ENCODE measurements at places on chromosomes 13 and 19.

- DNase-seq: no peak
Observed at GRCh38 chr19:12667731-12668302, 1.2 kb downstream of the WDR83 start.

GRCh38 chr13:46683676-46684260 lies 113.2 kb downstream of the ESD start:
- DNase-seq: no peak

GRCh38 chr19:50328224-50328872 lies 829 bp downstream of the KCNC3 start:
- no peak for DNase-seq

DNA sequence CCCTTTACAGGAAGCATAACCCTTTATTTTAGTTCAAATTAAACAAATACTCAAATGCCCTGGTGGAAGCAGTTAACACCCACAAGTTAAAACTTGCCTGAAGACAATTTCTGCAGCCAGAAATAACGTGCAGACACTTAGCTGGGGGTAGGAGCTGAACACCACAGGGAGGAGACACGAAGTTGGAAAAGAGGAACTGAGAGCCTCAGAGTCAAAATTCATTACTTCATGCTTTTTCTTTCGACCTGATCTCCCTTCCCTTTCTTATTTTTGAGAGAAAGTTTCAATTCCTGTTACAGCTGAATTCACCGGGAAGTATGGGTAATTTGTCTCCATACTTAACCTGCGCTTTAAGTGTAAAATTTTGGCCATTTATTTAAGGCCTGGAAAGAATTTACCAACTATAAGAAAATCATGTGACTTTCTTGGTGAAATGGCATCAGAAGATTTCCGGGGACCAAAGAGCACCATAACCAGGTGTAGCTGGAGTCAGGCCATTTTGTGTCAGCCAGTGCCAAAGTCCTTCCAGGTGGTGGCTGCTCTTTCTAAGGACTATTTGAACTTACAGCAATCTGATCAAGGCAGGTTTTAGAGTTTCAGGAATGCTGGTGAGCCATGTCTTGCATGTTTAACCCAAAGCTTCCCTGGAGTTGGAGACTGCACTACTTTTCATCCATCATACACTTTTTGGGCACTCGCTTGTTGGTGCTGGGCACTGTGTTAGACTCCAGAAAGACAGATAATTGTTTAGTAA lies 46.5 kb upstream of the RCBTB2 start:
- DNase-seq: no peak

- peak; percentile 98 for DNase-seq
Observed at GRCh38 chr19:20661150-20661819, at the start of gene ZNF626. TSS of gene ZNF626 (minus strand) at chr19:20661571. CDS start at chr19:20661446, 125 bp downstream.

DNA sequence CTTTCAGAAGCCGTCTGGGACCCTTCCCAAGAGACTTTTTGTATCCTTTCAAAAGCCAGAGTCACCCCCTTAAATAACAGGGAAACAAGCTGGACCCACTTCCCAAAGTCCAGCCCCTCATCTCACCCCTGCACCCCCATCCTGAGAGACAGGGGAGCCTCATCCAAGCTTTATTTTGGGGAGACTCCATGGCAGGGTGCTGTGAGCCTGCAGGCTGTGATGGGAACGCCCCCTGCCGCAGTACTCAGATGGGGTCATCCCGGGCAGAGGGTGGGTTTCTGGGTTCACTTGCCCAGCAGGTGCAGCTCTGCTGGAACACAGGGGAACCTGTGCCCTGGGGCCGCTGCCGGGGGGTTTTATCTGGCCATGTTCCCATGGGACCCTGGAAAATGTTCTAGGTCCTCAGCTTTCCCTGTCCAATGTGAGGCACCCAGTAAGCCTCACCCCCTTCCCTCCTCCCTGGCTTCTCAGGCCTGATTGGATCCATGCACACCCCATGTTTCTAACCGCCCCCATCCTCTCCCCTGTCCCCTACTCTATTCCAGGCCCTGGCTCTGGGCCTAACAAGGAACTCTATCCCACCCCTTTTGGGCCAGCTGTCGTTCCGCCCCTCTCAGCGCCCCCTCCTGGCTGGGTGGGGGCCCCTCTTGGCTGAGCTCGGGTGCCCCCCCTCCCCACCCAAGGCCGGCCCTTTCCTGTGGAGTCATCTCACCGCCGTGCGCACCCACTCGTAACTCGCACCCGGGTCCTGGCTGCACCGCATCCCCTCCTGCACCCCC lies 1.0 kb downstream of the HIF3A start:
- no peak for DNase-seq

DNA sequence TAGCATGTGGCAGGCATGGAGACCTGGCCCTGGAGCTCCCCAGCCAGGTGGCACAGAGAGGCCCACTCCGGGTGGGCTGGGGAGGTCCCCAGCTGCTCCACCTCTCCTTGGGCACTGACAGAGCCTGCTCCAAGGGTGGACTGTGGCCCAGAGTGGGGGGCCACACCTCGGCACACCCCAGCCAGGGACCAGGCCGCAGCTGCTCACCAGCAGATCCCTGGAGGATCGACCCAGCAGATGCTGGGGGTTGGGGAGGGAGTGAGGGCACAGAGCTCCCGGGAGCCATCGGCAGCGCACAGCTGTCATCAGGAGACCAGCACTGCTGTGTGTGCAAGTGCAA lies 72.0 kb upstream of the KCTD15 start:
- DNase-seq: no peak

GRCh38 chr13:106029676-106030290 lies 505.7 kb downstream of the EFNB2 start:
- no peak for DNase-seq

DNA sequence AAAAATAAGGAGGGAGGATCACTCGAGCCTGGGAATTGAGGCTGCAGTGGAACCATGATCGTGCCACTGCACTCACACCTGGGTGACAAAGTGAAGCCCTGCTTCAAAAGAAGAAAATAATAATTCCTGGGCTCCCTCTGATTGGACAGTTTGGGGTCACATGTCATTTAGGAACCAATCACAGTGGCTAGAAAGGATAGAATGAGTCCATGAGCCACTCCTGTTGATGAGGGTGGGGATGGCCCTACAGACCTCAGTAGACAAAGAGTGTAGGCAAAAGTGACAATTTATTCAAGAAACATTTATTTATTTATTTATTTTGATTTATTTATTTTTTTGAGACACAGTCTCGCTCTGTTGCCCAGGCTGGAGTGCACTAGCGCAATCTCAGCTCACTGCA lies 26.8 kb upstream of the ADGRE5 start:
- no peak for DNase-seq

DNA sequence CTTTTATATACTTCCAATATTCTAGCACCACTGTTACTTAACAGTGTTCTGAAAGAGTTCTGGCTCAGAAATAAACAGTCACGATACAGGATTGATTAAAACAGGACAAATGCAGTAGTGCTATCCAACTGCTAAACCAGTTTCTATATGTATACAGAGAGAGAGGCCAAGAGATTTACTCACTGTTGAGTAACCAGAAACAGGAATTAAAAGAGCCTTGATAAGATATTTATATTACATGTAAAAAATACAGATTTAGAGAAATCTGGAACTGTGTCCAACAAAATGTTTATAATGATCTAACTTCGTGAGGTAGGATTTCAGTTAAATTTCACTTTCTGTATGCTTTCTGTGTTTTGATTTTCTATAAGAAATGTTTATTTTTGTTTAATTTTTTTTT lies 116.6 kb downstream of the CDK8 start:
- DNase-seq: no peak

DNA sequence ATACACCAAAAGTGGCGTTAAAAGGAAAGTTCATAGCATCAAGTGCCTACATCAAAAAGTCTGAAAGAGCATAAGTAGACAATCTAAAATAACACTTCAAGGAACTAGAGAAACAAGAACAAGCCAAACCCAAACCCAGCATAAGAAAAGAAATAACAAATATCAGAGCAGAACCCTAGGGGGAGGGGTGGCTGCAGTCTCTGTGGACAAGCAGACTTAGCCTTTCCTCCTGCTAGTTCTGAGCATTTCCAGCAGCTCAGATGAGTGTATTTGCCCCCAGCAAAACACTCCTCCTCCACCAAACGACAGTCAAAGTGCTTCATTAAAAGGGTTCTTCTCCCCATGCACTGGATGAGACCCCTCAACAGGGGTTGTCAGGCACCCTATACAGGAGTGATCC lies 7.1 kb upstream of the ZNF90 start:
- no peak for DNase-seq

DNA sequence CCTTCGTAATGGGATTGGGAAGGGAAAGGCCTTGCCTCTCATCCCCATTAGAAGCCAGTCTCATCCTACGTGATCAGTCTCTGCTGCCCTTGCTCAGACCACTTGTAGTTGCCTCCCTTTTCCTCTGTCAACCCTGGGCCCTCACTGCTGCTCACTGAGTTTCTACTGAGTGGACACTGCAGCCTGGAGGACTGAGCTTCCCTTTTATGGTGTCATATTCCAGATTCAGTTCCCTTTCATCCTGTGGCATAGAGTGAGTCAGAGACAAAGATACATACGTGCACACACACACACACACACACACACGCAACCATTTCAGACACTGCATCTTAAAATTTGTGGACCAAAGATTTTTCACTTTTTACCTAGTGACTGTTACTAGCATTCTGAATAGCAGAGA lies 56.6 kb downstream of the COG3 start:
- peak; percentile 51 for DNase-seq

DNA sequence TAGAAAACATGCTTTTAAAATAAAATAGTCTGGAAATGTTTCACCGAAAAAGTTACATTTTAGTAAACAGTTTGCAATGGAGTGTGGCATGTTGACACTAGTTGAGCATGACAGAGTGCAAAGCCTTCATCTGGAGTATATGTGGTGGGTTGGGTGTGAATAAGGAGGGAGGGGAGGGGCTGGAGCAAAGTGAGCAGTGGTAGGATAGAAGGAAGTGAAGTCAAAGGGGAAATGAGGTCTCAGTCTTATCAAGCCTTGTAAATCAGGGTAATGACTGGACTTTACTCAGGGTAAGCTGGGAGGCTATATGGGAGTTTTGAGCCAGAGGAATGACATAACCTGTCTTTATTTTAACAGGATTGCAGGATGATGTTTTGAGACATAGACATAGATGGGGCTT lies 222.8 kb downstream of the PCDH20 start:
- no peak for DNase-seq

DNA sequence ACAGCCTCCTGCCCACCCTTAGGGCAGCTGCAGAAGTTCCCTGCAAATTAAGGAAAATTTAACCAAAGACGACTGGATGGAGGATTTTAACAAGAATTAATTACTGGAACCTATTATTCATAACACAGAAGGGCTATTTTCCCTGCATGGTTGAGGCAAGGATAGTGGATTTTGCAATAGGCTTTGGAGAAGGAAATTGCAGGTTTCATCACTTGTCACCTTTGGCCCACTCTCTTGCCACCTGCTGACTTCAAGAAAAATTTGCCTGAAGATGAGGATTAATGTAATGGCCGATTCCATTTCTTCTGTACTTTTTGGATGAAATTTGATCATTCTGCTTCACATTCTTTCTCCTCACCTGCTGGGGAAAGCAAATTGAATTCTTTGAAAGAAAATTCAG lies 261.7 kb downstream of the FGF9 start:
- DNase-seq: no peak

- DNase-seq: no peak
Observed at GRCh38 chr19:16260160-16260811, 62.6 kb downstream of the AP1M1 start.

DNA sequence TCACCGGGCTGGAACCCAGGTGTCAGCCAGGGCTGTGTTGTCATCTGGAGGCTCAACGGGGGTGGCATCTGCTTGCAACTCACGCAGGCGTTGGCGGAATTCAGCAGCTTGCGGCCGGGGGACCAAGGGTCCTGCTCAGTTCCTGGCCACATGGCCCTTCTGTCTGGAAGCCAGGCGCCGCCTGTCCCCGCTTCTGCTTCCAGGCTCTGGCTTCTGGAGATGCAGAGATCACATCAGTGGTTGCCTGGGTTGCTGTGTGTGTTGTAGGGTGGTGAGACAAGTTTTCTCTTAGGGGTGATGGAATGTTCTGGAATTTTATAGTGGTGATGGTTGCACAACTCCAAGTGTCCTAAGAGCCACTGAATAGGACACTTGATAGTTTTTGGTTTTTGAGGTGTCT lies 5.0 kb downstream of the ADAT3 start:
- DNase-seq: peak; percentile 13

DNA sequence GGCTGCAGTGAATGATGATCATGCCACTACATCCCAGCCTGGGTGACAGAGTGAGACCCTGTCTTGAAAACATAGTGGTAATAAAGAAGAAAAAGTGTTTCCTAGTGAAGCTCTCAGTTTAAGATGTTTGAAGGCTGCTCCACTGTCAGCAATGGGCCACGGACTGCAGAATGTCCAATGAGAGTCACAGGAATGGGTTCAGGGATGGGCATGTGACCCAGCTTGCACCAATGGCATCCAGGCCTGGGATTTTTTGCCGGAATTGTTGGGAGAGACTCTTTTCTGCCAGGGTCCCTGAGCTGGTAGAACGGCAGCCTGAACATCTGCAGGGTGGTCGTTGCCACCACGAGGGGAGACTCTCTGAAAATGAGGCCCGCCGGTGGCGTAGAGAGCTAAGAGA lies 6.3 kb downstream of the SHISA7 start:
- DNase-seq: no peak

GRCh38 chr19:39264306-39265290 lies 3.6 kb upstream of the IFNL2 start:
- DNase-seq: no peak

DNA sequence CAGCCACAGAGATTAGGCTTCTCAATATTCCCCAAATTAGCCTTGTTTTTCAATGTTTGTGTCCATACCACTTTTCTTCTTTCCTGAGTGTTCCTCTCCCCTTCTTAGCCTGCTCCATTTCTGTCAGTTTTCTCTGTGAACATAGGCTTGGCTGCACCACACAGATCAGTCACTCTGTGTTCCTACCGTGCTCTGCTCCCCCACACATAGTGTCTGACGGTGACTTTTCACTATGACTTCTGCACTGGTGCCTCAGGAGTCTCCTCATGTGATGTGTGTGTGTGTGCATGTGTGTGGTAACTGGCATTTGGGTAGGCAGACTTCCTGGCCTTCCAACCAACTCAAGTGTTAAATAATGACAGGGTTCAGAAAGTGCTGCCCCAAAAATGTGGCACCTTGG lies 47.9 kb upstream of the MYCBP2 start:
- no peak for DNase-seq

DNA sequence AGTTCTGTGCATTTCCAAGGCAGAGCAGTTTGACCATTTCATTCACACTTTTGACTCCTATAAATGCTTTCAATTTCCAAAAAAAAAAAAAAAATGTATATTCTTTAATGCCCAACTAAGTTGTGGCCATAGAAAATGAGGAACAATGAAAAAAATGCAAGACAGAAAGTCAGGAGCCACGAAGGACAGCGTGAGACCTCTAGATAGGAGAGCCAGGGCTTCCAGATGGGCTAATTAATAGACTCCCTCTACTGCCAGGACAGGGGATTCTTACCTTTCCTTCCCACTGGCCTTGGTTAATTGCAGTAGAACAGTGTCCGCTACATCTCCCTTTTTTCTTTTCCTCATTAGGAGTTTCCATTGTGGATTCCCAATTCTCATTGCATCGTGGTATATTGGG lies 8.6 kb downstream of the FPR3 start:
- DNase-seq: no peak

Data from brain microvascular endothelial cell (primary cell).